Suppressor macrophage (primary cell): ENCODE measurements at places on chromosomes 4 and X.

DNA sequence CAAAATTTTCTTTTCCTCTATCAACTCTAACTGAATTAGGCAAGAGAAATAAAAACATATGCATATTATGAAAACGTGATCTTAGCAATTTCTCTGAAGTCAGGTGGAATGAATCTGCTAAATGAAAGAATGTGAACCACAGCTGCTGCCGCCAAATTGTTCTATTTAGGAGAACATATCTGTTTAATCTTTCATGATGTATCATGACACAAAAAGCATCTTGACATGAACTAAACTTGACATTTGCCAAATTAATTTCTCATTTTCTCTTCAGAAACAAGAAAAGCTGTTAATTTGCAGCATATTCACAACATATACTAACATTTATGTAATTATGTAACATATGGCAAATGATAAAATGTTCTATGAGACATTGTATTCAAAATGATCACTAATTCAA, 1237.9 kb downstream of the TECRL start:
- DNase-seq, result no peak

GRCh38 chrX:15150586-15150985, 119.3 kb downstream of the ASB9 start:
- DNase-seq, result peak; percentile 39

DNA sequence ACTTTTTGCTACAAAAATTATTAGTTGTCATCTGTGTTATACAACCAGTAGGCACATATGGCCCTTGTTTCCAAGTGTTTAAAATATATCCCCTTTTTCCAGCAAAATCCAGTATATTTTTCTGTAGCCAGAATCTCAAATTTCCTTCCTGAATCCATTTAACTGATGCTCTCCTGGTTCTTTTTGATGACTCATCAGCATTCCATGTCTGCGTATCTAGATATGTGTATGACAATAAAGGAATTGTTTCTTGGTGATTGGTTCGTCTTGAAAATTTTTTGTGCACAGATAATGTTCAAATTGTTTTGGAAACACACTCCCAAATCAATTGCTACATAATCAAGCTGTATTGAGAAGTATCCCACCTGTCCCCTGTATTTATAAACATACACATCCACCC, 98.3 kb downstream of the ITM2A start:
- no peak for DNase-seq

DNA sequence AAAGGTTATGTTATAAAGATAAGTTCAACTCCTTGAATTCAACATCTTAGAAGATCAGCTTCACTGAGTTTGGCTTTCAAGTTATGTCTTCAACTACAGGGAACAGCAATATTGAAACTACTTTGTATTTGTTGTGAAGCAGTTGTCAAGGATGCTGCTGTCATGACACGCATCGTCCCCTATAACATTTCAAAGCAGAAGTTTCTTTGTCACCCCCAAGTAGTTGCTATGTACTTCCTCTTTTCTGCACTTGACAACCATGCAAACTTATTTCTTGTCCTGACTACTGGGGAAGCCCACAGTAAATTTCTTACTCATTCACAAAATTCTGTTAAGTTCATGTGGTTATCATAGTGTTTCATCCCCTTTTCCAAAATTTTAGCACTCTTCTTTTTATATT, 14.3 kb downstream of the ANTXR2 start:
- DNase-seq, result peak; percentile 77

GRCh38 chr4:123666486-123666885, 269.9 kb downstream of the SPRY1 start:
- DNase-seq, result no peak

DNA sequence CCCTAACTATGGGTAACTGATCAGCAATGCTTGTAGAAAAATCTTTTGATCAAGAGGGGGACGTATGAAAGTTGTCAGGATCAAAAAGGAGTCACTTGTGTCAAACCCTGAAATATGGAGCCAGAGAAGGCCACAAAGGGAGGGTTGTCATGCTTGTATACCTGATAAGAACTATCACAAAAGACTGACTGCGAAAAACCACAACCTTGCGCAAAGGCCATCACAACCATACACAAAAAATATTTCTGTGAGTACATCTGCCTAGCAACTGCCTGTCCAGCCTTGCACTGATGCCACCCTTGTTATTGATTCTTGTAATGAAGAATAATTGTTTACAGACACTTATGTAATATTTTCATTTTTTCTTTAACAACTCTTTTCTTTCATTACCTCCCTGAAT, 22.8 kb upstream of the EIF4E start:
- no peak for DNase-seq
